ENCODE measurements at places on chromosomes 6 and 20. TPM values are rescaled to one million over a fixed set of nuclear protein-coding genes. Genes with fewer than 3 reads are reported as not detected.
A peak's percentile ranks its signal among the peaks of the same experiment; 100 is the strongest.

The PXMP4 gene
- polyA plus RNA-seq: 8.6 TPM

The CEP162 gene
- polyA plus RNA-seq: 5.0 TPM

The CRISP2 gene
- polyA plus RNA-seq: not detected

DNA sequence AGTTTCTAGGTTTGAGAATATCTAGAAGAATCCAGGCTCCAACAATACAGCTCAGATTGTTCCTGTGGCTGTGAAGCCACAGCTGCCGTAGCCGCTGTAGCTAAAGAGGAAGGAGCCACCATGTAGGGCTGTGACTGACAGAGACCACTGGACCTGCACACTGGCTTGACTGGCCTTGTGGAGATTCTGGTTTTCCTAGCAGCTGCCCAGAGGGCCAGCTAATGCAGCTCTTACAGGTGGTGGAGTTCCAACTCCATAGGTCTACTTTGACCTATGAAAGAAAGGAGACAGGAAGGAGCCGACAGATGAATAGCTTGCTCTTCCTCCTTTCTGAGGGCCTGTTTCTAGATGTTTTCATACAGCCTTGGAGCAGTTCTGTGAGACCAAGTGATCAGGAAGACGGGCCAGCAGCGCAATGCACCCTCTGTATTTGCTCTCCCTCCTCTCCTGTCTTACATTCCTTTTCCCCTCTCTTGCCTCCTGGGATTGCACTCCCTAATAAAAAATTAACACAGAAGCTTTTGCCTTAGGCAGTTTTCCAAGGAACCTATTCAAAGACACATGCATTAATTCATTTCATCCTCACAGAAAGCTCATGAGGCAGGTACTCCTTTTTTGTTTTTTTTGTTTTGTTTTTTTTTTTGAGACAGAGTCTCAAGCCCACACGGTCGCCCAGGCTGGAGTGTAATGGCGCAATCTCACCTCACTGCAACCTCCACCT lies 51.8 kb upstream of the MYB start:
- H3K27ac ChIP-seq: no peak overlapping the region
- no peak for DNase-seq
- H3K4me3 ChIP-seq: no peak overlapping the region
- H3K4me1 ChIP-seq: no peaks in the 10 kb centered on the region

The FIG4 gene
- 10.3 TPM for polyA plus RNA-seq

DNA sequence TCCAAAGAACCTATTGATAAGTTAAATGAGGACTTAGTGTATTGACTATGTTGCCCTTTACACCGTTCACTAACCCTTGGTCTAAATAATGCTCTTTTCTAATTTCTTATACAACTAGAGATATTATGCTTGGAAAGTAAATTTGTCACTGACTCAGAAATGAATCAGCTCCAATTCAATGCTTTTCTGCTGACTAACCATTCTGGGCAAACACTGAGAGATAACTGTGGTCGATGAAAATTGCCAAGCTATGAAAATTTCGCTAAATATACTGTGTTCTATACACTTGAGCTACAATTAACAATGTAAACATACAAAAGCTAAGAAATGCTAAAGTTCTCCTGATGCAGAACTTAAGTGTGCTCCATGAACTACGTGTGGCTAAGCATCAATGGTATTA lies 23.1 kb upstream of the FBXO9 start:
- no peak overlapping the region for H3K27ac ChIP-seq
- peaks cover 24% of the 10 kb centered on the region for H3K36me3 ChIP-seq
- H3K4me1 ChIP-seq: no peaks in the 10 kb centered on the region
- peak; percentile 23 for DNase-seq

DNA sequence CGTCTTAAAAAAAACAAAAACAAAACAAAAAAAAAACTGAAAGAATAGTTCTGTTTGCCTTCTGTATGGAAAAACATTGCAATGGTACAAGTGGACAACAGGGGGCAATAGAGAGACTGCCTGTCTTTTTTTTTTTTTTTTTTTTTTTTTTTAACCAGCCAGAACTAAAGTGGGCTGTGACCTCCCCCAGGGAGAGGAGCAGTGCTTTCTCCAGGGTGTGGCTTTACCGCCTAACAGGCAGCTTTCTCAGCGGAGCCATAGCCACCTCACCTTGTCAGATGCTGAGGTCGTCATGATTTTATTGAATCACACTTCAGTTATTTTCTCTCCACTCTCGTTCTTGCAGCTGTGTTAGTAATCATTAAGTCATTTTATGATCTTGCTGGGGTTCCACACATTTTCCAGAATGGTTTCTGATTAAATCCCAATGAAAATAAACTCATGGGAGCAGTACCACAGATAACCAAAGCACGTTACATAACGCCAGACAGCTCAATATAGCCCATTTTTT lies 78.4 kb downstream of the GMPR start:
- H3K27me3 ChIP-seq: no peaks in the 10 kb centered on the region
- H3K36me3 ChIP-seq: no peaks in the 10 kb centered on the region
- H3K27ac ChIP-seq: no peak overlapping the region
- no peak overlapping the region for H3K4me3 ChIP-seq

Measured in muscle of leg (tissue), 16 donors.